ENCODE measurements at places on chromosomes 5 and 9.

- DNase-seq, result no peak
Observed at GRCh38 chr9:103867886-103868285, 226.2 kb upstream of the SMC2 start.

DNA sequence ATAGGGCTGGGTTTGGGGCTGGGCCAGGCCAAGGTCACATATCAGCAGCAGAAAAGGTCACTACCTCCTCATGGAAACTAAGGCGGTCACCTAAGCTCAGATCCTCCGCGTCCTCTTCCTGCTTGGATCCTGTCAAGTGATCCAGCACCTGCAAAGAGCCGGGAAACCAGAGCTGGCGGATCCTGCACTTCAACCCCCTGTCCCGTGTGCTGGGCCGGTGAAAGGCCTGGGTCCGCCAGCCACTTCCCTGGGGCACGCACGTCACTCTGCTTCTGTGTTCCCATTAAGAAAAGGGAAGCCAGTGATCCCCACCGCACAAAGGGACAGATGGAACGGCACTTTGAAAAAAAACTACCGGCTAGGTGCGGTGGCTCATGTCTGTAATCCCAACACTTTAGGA, 61.3 kb upstream of the STXBP1 start:
- no peak for DNase-seq

DNA sequence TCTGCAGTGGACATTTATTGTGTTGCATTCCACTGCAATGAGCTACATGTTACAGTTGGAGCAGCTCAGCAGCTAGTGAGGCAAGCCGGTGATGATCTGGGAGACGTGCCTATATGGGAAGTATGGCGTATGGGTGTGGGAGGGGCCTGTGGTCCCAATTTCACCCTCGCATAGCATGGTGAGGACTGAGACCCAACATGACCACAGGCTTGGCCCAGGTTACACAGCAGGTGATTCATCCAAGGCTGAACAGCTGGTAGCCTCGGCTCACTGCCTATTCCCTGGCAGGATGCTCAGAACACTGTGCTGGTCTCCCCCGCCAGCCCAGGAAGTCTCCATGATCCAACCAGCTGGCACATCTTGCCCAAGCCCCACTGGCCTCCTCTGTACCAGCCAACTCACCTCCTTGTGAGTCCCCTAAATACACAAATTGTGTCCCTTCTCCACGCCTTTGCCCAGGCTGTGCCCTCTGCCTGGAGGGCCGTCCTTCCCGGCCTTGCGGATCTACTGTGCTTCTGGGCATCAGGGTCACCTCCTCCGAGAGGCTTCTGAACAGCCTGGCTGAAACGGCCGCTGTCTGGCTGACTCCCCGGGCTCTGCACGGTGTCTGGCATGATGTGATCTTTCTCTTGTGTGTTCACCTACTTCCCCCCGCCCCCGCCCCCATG, 81.4 kb downstream of the NSUN2 start:
- no peak for DNase-seq

- DNase-seq, result no peak
Observed at GRCh38 chr9:133396952-133397351, 20.8 kb downstream of the STKLD1 start.

- DNase-seq, result no peak
Observed at GRCh38 chr9:19213823-19214222, 16.7 kb upstream of the DENND4C start.

DNA sequence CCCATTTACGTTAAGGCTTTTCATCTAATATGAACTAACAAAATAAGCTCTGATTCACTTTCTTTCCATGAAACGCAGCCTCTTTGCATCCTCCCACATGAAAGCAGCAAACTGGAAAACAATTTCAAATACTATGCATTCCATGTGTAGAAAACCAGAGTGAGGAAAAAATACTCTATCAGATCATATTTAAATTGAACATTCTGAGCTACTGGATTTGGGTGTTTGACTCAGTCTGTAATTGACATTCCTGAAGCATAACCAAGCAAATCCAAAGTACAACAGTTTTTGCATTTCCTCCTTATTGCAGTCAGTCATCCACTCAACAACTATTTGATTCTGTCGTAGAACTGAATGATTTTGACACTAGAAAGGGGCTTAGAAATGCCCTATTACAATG, 399.1 kb upstream of the NMUR2 start:
- no peak for DNase-seq

DNA sequence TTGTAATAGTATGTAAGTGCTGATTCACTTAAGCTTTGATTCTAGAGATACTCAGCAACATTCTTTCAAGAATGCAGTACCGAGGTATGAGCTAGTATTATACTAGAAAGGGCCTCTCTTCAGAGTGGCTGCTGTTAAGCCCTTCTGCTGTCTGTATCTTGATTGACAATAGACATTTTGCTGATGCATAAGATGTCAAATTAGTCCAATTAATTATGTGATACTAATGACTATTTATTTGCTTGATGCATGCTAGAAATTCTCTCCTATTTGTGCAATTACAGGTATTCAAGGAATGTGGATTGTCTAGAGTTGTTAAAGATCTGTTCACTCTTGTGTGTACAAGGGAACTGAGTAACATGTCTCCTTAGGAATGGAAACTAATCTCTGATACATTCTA, 92.3 kb upstream of the PTGER4 start:
- no peak for DNase-seq

GRCh38 chr9:129851821-129852220, 16.6 kb downstream of the USP20 start:
- no peak for DNase-seq

DNA sequence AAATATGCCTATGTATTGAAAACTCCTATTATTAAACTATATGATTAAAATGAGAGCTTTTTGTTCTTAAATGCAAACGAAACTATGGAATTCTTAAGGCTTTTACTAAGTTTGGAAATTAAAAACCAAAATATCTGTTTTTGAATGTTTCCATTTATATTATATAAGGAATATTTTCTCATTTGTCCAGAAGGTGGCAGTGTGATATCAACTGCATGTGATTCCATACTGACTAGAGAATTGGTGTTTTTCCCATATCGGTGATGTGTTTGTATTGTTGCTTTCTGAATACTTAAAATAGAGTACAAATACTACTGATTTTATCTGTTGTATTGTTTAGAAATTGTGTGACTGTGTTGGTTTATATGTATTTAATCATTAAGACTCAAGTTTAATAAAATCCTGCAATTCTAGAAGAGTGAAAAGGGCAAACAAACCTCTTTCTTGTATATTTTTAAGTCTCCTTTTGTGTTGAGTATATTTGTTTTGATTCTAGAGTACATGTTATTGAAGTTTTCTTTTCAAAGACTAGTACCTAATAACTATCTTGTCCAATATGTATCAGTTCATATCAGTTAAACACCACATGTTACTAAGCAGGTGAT, 320.8 kb downstream of the CCDC171 start:
- no peak for DNase-seq

GRCh38 chr5:33261305-33261704, 179.5 kb upstream of the TARS1 start:
- no peak for DNase-seq

- DNase-seq, result no peak
Observed at GRCh38 chr5:170104710-170105109, 987 bp upstream of the FOXI1 start.

DNA sequence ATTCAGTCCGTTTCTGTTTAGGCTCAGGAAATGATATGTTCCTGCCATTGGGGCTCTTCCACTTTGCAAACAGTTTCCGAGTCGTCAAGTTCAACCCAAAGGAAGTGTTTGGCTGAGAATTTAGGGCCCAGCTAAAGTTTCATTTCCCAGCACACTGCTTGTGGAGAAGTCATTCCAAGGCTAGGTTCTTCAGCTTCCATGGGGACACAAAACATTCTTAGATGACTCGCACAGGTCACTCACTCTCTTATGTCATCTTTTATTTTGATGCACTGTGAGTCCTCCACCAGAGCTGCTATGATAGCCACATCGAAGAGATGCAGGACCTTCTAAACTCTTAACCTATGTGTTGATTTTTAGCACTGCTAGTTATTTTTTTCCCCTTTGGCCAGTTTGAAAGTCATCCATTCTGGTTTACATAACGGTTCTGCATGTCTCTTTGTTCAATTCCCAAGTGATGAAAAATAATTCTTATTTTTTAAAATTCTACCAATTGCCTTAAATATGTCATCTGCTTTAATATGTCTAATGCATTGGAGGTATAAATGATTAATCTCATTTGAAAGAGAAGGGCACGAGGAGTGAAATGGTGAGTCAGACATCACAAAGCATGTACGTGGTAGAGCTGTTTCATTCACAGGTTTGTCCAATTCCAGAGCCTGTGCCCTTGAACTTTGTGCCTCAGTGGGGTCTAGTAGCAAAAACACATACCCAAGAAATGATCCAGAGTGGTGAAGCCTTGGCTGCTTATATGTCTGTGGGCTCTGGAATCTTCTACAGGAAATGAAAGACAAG, 84.3 kb downstream of the ZNF462 start:
- no peak for DNase-seq

DNA sequence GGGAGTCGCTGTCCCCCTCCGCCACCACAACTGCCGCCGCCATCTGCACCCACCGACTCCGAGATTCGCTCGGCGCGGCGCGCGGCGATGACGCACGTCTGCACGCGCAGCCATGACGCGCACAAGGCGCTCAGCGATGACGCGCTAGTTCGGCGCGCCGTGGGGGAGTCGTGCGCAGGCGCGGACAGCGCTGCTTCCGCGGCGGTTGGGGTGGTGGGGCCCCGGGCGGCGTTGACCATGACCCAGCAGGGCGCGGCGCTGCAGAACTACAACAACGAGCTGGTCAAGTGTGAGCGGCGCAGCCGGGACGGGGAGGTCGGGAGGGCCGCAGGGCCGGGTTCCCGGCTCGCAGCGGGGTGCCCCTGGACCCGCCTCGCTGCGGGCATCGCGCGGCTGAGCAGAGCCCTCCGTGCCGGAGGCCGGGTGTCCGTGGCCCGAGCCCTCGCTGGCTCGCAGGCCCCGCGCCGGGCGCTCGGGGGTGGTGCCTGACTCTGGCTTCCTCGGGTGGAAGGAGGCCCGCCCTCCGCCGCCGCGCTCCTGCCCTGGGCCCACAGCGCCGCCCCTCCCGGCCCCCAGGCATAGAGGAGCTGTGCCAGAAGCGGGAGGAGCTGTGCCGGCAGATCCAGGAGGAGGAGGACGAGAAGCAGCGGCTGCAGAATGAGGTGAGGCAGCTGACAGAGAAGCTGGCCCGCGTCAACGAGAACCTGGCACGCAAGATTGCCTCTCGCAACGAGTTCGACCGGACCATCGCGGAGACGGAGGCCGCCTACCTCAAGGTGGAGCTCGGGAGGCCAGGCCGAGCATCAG, at the start of the genes ANAPC2 and SSNA1:
ANAPC2 (minus strand) TSS at position 71 of the 807 bp plus-strand sequence; CDS start at position 43, 28 bp downstream.
SSNA1 (plus strand) TSS at position 187 of the 807 bp plus-strand sequence; CDS start at position 238, 51 bp downstream.
- DNase-seq, result peak; percentile 88

DNA sequence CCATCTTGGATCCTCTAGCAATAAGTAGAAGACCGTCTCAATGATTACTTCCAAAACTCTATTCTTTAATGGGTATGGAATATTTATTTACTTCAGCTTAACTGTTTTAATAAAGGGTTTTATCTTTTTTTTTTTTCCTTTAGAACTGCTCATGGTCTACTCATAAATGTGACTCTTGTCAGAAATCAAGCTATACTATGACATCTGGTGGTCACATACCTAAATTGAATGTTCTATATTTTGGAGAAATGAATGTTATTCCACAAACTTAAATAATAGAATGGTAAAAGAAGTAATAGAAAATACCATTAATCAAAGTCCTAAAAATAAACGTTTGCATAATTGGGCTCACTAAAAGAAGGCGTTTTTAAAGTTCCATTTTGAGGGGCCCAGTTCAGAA, 131.2 kb upstream of the PLCXD3 start:
- DNase-seq, result no peak

All from stimulated activated CD8-positive, alpha-beta memory T cell treated with anti-CD3 and anti-CD28 coated beads, Interleukin-12 subunit alpha, Interleukin-12 subunit beta, amount 100 ng/mL, for 1 hour (primary cell).